ENCODE measurements at places on chromosomes 11 and 22.

GRCh38 chr11:90133560-90134477 is 644 bp upstream of the NAALAD2 start:
- no peak for DNase-seq

DNA sequence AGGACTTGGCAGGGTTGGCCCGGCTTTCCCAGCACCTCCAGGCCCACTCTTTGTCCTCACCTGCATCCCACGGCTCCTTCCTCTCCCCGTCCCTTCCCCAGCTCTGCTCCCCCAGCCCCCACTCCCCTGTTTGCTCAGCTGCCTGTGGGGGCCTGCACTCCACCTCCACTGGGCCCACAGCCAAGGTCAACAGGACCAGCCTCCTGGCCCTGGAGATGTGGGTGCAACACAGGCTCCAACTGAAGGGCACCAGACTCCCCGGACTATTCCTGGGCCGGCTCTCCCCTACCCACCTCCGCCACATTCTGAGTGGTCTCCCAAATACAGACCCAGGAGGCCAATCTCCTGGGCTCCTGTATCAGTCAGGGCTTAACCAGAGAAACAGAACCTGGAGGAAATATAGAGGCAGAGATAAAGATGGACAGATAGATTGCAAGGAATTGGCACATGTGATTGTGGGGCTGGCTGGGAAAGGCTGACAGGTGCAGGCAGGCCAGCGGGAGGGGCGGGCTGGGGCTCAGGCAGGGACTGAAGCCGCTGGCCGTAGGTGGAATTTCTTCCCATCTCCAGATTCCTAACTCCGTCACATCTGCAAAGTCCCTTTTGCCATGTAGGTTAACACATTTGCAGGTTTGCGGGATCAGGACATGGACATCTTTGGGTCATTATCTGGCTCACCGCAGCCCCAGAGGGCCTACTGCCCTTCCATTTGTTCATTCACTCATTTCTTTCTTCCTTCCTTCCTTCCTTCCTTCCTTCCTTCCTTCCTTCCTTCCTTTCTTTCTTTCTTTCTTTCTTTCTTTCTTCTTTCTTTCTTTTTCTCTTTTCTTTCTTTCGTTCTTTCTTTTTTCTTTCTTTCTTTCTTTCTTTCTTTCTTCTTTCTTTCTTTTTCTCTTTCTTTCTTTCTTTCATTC is 45.8 kb upstream of the MYH9 start:
- DNase-seq: peak; percentile 36

DNA sequence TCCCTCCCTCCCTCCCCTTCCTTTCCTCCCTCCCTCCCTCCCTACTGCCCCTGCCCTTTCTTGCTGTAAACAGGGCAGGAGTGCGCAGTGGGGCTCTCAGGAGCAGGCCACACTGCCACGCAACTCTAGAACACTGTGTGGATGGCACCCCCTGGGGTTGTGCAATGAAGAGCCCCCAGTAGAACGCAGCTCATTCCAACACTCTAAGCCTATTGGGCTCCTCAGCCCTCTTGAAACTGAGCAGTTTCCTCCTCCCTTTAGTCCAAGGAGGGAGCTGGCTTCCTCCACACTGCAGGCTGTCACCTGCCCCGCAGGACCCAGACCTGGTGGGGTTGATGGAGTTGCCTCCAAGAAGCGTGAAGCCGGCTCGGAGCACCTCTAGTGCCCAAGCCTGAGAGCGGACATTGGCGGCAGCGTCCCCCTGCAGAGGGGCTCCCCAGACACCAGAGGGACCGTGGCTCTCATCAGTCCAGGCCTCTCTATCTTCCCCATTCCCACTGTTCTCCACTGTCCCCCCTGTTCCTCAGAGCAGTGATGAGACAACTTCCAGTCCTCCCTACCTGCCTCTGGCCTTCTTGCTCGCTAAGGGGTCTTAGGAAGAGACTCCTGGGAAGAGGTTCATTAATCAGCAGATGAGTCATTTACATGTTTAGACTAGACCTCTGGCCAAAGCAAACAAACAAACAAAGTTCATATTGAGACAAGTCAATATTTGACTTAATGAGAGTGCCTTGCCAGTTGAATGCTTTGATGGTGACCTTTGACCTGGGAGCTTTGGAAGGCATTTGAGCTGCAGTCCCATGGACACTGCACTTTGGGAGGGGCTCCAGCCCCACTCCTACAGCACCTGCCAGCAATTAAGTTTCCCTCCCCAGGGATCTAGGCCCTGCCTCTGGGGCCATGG is 64.0 kb downstream of the RPUSD4 start:
- DNase-seq: no peak

- DNase-seq: no peak
Observed at GRCh38 chr11:84673753-84674152, 953.4 kb downstream of the DLG2 start.

DNA sequence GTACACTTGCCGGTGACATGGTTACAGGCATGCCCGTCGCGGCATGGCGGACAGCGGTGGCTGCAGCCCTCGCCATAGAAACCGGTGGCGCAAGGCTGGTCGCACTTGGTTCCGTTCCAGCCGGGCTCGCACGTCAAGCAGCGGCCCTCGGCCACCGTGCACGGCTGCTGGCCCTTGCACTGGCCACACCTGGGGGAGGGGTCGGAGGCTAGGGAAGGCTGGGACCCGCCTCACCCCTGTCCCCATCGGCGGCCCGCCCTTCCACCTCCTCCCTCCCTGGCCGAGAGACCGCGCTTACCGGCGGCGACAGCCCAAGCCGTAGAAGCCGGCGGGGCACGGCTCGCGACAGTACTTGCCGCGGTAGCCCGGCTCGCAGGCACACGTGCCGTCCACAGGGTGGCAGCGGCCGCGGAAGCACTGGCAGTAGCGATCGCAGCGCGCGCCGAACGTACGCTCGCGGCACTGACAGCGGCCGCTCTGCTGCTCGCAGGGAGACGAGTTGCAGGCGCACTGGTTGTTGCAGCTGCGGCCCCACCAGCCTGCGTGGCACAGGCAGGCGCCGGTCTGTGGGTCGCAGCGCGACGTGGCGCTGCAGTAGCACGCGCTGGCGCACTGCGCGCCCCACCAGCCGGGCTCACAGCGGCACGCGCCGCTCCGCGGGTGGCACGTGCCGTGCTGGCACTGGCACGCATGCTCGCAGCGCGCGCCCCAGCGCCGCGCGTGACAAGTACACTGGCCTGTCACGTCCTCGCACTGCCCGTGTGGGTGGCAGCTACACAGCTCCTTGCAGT is 6.7 kb downstream of the SCARF2 start:
- DNase-seq: peak; percentile 56

GRCh38 chr11:117303101-117303500 is 12.0 kb downstream of the BACE1-AS start:
- DNase-seq: no peak

- no peak for DNase-seq
Observed at GRCh38 chr11:102110761-102111010, 439 bp downstream of the YAP1 start.

GRCh38 chr11:3732671-3733436 is 61.7 kb upstream of the CHRNA10 start:
- no peak for DNase-seq

- DNase-seq: no peak
Observed at GRCh38 chr11:61091373-61092279, 10.7 kb upstream of the CD5 start.

DNA sequence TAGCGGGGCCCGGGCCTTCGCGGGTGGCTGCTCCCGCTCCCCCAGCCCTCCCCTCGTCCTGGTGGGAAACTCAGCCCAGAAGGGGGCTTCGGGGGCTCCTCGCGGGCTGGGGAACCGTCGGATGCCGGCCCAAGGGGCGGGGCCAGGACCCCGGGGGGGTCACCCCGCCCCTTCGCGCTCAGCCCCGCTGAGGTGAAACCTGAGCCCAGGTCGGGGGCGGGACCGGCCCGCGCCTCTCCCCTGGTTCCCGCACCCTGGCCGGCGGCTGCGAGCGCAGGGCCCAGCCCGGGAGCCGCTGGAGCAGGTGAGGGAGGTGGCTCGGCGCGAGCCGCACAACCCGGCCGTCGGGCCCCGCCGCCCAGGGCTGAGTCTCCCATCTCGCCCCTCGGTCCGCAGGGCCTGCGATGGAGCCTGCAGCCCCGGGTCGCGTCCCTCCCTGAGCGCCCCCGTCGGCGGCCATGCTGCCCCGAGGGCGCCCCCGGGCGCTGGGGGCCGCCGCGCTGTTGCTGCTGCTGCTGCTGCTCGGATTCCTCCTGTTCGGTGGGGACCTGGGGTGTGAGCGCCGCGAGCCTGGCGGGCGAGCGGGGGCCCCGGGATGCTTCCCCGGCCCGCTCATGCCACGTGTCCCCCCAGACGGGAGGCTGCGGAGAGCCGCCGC is at the start of gene LARGE2:
Gene LARGE2 (plus strand): TSS at position 232 of the 658 bp plus-strand sequence. CDS start 227 bp downstream, at position 459.
- DNase-seq: no peak

DNA sequence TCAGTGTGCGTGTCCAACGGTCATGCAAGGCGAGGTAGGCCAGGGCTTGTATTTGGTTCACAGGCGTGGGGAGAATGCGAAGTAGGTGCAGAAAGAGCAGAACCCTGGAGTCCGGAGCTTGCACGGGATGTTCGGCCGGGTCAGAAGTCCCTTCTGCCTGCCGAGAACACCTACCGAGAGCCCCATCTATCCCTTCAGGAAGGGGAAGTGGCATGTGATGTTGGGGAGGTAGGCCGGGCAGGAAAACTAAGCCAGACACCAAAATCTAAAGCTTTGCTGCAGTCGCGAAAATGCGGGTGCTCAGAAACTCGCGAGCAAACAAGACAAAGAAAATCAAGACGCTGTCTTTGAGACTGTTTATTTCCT is 435 bp upstream of the TAF6L start:
- DNase-seq: no peak

- DNase-seq: no peak
Observed at GRCh38 chr22:26555478-26555877, 34.5 kb downstream of the TPST2 start.

DNA sequence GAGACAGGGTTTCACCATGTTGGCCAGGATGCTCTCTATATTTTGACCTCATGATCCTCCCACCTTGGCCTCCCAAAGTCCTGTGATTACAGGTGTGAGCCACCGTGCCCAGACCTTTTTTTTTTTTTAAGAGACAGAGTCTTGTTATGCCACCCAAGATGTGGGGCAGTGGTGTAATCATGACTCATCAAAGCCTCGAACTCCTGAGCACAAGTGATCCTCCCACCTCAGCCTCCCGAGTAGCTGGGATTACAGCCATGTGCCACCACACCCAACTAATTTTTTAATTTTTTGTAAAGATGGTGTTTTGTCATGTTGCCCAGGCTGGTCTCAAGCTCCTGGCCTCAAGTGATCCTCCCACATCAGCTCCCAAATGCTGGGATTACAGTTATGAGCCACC is 37.9 kb downstream of the IZUMO1R start:
- DNase-seq: no peak

- DNase-seq: peak; percentile 43
Observed at GRCh38 chr11:9273376-9274336, 8.5 kb upstream of the DENND5A start.

DNA sequence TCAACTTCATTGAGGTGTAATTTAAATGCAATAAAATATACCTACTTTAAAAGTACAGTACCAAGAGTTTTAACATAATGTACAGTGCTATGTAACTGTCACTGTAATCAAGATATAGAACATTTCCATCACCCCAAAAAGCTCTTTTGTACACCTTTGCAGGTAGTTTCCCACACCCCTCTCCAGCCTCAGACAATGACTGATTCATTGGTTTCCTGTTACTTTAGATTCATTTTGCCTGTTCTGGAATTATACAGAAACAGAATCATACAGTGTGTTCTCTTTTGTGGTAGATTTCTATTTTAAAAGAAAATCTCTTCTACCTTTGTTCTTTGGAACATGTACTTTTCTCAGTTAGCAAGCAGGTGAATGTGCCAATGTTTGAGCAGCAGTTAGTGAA is 38.2 kb downstream of the SHISA8 start:
- DNase-seq: no peak

DNA sequence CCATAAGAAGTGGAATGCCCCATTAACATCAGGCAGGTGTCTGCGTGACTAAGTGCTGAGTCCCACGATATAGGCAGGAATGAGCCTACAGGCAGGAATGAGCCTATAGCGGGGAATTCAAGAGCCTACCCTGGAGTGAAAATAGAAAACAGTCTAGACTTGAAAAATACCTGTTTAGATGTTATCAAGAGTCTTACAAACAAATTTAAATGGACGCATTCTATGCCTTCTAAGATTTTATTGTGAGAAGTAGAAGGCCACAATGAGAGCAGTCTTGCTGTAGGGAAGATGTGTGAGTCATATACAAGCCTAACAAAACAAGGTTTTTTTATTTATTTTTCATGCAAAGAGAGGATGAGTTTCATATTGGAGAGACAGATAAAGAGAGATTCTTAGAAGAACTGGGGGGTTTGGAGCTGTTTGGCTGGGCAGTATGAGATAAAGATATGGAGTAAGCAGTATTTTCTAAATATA is 200.8 kb upstream of the ZC3H12C start:
- no peak for DNase-seq
